Stimulated activated naive CD8-positive, alpha-beta T cell treated with anti-CD3 and anti-CD28 coated beads, Interleukin-15, Interleukin-2, amounts not matched to agents 100 U/mL and 50 U/mL, for 24 hours (primary cell): ENCODE measurements at places on chromosomes 3 and 15.

- DNase-seq, result no peak
These were observed 493.4 kb upstream of the ALCAM start for GRCh38 chr3:104873331-104873730.

DNA sequence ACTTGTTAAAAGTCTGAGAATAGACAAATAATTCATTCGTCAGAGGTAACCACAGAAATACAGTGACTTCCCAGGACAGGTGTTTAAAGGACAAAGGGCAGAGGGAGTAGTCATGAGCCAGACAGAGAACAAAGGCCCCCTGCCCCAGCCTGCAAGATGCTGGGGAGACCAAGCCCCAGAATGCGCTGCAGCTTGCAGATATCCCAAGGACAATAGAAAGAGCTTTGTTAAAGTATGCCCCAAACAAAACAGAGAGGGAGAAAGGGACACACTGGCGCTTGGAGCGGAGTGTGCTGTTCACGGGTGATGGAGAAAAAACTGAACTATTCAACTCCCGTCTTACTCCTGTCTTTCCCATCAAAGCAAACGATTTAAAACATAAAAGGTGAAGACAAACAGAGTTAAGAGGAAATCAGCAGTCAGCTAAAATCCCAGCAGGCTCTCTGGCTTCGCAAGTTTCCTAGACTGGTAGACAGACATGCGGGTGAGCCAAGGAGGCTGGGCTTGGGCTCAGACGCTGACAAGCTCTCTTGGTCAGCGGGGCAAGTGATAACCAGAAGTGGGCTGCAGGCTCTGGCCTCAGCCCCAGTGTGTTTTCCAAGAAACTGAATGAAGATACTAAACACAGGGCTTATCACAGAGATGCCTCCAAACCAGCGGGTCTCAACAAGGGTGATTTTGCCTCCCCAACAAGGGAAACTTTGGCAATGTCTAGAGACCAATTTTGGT is 130.1 kb downstream of the UACA start:
- no peak for DNase-seq

- DNase-seq, result no peak
These were observed 22.9 kb downstream of the CTSH start for GRCh38 chr15:78921940-78922339.

DNA sequence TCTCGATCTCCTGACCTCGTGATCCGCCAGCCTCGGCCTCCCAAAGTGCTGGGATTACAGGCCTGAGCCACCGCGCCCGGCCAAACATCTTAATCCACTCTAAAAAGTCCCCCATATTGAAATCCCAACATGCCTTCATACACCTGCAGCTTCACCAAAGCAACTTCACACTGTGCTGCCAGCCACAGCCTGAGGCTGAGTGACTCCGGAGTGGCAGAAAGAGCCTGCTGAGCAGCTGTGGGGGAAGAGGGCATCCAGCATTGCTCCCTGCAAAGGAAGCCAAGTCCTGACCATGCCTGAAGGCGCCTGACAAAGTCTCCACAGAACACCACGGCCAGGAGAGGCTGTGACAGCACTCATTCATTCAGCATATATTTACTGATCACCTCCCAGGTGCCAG is 21.6 kb upstream of the VGLL4 start:
- no peak for DNase-seq

DNA sequence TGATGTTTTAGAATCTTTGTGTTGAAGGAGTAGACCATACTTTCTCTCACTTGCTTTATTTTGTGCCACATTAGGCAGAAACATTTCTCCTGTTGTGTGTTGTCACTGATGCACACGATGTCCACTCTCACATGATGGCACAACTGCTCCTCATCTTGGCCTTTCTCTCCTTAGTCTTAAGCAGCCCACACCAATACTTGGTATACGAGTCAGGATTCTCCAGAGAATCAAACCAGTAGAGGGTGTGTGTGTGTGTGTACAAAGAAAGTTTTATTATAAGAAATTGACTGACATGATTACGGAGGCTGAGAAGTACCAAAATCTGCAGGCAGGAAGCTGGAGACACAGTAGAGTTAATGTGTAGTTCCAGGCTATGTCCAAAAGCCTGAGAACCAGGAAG is 187.1 kb downstream of the ALCAM start:
- DNase-seq, result no peak

- no peak for DNase-seq
These were observed 553.1 kb upstream of the CBLB start for GRCh38 chr3:106421909-106422308.

DNA sequence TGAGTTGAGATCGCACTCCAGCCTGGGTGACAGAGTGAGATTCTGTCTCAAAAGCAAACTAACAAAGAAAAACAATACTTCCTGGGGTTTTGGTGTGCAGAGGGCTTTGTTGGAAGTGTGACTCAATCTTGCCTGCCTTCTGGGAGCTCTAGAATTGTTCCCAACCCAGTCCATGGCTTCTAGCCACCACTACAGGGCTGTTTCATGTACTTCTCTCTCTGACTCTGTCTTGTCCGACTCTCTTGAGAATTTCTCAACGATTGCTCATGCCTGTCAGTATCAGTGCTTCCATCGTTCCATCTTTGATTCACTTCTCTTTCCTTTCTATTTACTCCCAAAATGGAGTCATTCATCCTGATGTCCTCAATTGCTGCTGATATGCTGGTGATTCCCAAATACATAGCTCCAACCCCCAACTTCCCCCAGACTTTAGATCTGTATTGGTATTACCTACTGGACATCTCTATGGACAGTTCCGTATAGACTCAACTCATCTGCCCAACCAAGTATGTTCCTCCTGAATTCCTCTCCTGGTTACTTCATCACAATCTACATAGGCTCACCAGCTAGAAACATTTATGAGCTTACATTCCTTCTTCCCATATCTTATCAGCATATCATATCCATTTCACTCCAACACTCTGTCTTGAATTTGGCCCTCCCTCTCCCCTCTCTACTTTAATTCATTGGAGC is 1.8 kb upstream of the AP2M1 start:
- no peak for DNase-seq

DNA sequence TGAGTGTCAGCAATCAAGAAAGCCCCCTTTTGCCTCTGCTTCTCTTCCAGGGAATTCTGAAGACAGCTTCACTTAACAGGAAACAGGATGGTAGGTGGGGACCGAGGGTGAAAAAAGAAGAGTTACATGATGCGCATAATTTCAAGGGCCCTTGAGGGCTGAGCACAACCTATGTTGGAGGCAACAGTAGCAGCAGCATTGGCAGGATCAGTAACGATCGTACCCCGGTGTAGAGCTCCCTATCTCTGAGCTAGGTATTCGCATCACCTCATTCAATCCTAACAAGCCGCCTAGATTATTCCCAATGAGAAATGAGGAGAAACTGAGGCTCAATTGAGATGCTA is 432 bp upstream of the RAD54L2 start:
- peak; percentile 10 for DNase-seq

GRCh38 chr3:97692831-97693230 is 71.7 kb upstream of the ARL6 start:
- no peak for DNase-seq

- DNase-seq, result no peak
These were observed 14.8 kb downstream of the HRH1 start for GRCh38 chr3:11168881-11169805.

DNA sequence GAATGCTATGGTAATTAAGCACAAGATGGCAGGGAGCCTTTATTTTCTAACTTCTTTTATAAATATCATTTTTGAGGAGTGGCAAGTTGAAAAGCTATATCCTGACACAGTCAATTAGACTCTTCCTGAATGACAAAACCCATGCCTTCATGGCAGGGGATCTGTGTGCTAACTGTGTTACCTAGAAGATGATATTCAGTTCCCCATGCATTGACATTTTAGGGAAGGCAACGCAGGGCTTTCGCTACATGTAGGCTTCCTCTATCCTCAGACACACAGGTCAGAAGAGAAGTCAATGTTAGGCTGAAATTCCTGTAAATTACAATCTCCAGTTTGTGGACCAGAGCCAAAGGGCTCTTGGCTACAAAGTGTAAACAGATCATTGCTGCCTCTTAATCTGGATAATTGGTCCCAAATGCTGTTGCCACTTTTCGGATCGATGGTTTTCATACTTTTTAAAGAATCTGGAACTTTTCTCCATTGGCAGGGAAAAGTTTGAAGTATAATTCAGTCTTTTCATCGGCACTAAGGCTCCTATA is 22.6 kb upstream of the NR2F2 start:
- no peak for DNase-seq

DNA sequence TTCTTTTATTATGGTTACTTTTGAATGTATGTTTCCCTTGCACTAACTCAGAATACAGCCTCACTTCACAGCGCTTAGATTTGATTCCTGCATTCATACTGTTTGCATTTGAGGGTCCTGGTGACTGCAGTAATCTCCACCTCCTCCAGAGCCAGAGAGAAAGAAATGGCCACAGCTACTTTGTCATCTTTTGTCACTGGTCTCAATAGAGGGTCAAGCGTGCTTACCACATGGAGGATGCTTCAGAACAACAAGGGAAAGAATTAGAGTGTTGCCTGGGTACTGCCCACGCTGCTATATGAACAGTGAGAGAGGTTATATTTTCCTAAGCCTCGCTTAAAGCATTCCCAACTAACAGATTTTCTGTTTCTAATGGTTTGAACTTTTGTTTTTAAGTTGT is 190.1 kb downstream of the TP63 start:
- no peak for DNase-seq

- no peak for DNase-seq
These were observed 85.8 kb downstream of the GREM1 start for GRCh38 chr15:32803631-32804030.

DNA sequence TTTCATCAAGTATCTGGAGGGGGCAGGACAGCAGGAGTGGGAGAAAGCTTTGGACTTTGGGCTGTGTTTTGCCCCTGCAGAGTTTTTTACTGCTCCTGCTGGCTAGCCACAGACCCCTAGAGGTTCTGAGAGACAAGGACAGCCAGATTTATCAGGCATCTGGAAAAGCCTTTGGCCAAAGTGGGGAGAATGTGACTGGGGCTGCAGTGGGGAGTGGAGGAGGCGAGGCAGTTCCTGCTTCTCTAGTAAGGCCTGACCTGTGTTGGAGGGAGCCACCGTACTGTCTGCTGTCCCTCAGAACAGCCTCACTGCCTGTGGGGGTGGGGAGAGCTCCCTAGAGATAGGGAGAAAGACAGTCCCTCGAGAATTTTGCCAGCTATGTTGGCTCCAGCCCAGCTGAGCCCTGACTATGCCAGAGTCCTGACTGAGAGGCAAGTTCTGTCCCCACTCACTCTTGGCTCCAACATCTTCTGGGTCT is 2.2 kb downstream of the ALPK3 start:
- DNase-seq, result no peak

DNA sequence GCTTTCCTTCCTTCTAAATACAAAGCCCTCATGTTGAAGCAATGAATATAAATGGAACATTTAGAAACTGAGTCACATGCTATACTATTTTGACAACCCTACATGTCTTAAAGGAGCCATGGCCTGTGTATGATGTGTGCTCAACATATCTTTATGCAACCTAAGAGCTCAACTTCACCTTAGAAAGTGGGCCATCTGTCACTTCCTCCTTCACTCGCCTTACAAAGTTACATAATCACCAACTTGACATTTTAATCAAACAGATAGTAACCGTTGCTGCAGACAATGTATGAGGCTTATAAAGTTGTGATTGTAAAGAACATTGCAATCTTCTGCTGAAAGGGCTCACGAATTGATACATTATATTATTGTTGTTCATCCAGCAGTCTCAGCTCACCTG is 163.6 kb downstream of the SERPINI1 start:
- DNase-seq, result no peak

GRCh38 chr15:63049783-63050371 is 7.3 kb downstream of the TPM1 start:
- DNase-seq, result no peak

GRCh38 chr3:182787302-182788036 is 5.8 kb upstream of the ATP11B start:
- DNase-seq, result no peak

DNA sequence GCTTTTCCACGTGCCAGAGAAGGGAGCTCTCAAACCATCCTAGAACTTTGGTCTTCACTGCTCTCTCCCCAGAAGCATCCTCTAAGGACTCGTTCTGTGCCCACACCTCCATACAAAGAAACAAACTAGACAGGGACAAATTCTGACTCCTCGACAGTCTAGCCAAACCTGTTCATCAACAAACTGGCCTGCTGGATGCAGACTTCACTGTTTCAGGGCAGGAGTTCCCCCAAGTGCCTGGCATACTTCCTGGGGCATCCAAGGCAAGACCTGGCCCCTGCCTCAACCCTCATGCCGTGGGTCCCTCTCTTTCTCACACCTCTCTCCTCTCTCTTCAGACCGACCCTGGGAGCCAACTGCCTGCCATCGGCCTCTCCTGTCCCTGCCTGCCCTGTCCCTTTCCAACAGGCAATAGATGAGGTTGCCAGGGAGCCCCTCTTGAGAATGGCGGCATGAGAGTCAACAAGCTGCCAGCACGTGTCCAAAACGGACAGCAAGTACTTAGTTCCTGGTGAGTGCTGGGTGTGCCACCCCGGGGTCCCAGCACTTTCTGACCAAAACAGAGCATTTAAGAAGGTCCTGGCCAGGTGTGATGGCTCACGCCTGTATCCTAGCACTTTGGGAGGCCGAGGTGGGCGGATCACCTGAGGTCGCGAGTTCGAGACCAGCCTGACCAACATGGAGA is 79.1 kb upstream of the HES1 start:
- DNase-seq, result no peak

- DNase-seq, result no peak
These were observed 313.9 kb upstream of the SATB1 start for GRCh38 chr3:18739099-18739433.

- no peak for DNase-seq
These were observed 278.4 kb upstream of the ZPLD1 start for GRCh38 chr3:102156426-102156825.

- DNase-seq, result peak; percentile 83
These were observed 5.9 kb downstream of the STARD9 start for GRCh38 chr15:42581272-42581730.

DNA sequence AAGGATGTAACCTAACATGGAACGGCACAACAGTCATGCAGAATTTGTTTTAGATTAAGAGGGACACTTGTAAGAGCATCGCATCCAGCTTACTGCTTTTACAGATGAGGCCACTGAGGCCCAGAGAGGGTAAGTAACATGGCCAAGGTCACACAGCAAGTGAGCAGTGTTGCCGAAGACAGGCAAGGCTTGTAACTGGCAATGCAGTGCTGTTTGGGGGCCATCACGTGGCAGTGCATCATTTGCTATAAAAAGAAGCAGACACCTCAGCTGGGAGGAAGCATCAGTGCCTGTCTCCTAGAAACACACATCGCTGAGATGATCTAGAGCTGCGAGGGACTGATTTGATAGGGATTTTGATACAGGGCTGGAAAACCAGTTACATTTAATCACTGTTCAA is 108.2 kb upstream of the PROK2 start:
- no peak for DNase-seq
